ENCODE measurements at places on chromosomes 16 and 17.

- no peak for DNase-seq
Observed at GRCh38 chr17:44941712-44942331, 5.8 kb downstream of the KIF18B start.

DNA sequence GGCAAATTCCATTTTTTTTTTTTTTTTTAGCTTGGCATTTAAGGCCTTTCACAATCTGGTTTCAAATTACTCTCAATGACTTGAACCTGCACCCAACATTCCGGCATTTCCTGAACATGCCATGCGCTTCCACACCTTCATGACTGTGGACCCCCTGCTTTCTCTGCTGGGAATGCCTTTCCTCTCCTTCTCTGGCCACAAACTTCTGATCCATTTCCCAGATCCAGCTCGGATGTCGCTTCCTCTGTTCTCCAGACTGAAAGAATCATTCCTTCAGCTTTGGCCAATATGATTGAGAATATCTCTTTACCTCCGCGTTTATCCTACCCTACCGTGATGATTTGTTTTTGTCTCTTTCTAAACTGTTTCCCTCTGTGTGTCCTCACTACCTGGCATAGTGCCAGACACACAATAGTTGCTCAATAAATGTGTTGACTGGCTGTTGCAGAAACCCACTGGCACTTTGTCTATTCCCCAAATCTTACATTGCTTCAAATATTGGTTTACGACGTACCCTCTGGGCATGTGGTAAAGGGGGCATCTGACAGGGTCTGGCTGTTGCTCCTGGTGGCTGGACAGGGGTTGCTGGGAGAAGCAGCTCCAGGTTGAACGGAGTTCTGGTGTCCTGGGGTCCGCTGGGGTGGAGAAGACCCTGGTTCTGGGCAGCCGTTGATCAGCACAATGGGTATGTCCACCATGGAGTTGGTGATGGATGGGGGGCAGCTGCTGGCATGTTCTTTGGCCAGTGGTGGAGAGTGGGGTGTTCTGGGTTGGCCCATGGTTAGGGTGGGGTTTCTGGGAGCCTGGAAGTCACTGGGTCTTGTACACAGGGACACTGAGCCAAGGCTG is 14.7 kb downstream of the TNS4 start:
- DNase-seq, result no peak

DNA sequence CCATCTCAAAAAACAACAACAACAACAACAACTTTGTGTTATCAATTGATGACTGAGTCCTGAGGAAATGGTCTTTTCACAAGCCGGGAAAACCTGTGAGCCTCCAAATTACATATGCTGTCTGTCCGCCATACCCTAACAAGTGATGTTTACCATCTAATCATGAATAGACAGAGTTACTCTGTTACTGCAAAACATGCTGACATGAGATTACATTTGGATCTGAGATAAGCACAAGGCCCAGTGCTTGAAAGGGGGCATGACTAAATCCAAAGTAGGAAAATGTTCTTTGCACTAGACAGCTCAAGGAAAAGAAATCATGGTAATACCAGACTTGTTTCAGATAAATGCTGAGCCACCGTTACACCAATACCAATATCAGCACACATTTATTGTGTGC is 8.6 kb upstream of the ATXN1L start:
- no peak for DNase-seq

GRCh38 chr16:75298267-75298666 is 46.8 kb upstream of the BCAR1 start:
- no peak for DNase-seq

DNA sequence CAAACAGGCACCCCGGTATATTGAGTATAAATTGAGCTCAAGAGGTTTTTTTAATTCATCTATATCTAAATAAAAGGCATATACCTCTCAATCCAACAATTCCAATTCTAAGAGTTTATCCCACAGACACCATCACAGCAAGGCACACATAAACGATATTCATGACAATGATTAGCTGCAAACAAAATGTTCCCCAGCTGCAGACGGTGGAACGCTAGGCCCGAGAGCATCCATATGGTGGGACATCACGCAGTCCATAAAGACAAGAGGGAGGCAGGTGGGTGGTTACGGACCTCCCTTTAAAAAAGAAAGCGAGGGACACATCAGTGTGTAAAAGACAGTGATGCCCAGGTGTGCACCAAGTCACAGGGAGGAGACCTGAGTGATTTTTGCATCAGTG is 28.1 kb downstream of the MEAK7 start:
- no peak for DNase-seq

DNA sequence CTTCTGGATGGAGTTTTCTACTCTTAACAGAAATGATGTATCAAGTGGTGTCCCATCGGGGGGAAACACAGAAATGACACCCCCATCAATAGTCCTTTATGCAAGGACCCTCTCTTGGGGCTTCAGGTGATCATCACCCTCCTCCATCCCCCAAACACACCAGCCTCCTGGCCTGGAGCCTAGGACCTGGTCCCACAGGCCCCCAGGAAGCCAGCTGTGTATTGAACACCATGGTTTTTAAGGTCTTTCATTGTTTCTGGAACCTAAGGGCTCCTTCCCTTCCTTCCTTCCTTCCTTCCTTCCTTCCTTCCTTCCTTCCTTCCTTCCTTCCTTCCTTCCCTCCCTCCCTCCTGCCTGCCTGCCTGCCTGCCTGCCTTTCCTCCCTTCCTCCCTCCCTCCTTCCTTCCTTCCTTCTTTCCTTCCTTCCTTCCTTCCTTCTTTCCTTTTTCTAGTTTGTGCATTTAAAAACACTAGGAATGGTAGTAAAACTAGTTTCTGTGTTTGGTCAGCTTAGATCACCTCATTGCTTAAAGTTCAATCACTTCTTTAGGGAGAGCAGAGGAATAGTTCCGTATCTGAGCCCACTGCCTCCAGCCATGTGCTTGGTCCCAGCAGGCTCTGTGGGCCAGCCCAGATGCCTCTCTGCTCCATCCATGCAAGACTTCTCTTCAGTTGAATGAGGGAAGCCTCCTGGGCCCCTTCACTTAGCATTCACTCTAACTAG is 23.6 kb downstream of the ASIC2 start:
- no peak for DNase-seq

DNA sequence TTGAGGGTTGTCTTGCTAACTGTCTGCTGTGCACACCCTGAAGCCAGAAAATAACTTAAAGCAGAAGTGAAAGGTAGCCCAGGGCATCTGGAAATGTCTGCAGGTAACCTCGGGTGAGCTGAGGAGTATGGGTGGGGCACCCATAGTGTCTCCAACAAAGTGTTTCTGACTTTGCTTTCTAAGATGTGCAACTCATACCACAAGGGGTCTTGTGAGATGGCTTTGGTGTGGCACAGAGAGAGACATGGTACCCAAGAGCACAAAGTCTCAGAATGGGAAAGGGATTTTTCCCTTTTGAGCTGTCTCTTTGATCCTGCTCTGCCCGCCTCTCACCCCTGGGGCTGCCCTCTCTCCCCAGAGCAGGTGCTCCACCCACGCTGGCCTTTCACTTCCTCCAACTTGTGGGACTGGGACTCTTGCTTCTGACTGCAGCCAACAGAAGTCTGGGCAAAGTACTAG is 6.9 kb downstream of the CHD9 start:
- DNase-seq, result peak; percentile 12

GRCh38 chr17:43006639-43007551 is at the start of gene IFI35:
TSS of gene IFI35 (plus strand) at chr17:43006784. CDS start at chr17:43006948, 164 bp downstream.
- peak; percentile 78 for DNase-seq

DNA sequence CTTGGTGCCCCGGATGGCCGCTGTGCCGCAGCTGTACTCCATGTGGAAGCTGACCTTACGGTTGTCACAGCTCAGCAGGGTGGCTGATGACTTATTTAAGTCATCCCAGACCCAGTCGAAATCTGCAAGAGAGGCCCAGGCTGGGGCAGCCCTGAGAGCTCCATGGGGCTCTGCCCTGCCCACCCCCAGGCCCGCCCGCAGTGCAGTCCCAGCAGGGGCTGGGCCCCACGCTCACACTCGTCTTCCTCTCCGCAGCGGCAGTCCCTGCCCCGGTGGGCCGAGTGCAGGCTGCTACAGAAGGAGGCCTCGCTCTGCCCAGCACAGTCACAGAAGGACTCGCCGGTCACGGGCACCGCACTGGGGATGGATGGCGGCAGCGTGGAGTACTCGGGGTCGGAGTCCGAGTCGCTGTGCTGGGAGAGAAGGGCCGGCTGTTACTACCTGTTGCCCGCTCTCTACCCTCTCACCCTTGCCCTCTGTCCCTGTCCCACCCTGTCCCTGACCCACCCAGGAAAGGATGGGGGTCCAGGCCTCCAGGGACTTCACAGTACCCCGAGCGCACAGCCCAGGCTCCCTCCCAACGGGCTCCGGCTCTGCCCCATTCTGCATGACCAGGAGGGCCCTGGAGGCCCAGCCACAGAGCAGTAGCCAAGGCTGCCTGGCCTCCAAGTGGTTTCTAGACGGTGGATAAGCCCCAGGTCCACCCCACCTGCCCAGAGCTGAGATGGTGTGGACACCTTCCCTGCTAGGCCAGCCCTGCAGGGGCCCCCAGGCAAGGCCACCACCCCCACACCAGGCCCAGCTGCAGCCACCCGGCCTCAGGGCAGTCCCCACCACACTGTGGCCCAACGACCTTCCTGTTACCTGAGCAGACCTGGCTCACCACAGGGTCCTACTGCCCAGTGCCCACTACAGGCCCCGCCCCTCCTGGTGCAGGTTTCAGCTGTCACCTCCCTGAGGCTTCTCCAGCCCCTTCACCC is 3.9 kb downstream of the SPSB3 start:
- no peak for DNase-seq

DNA sequence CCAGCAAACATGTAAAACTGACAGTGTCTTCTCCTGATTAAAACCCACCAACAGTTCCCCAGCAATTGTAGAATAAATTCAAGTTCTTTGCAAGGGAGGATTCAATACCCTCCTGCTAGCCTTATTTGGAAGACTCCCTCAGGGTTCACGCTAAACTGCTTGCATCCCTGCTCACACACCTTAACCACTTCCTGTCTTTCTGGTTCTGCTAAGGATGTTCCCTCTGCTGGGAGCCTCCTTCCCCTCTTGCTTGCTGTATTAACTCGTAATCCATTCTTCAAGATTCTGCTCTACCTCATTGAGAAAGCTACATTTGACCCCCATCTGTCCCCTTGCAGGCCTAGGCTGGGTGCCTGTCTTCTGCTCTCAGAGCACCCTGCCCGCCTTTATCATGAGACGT is 2.3 kb upstream of the SHISA6 start:
- no peak for DNase-seq

- no peak for DNase-seq
Observed at GRCh38 chr16:49750341-49751000, 105.4 kb downstream of the ZNF423 start.

DNA sequence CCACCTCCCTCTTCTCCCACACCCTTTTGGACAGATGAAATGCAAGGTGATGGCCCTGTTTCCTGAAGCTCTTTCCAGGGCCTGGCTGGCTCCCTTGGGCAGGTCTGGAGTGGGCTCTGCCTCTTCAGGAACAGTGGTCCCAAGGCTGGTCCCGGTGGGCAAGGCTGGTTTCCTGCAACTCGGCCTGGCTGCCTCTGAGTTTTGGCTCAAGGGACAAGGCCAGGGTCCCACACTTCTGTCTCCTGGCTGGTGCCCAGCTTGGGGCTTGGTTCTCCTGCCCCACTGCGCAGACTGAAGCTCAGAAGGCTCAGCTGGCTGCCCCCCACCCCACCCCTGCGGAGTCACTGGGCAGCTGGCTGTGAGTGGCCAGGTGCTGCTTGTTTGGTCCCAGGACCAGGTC is 3.8 kb upstream of the ACTG1 start:
- no peak for DNase-seq

GRCh38 chr17:36980280-36980761 is 31.6 kb downstream of the AATF start:
- DNase-seq, result no peak

DNA sequence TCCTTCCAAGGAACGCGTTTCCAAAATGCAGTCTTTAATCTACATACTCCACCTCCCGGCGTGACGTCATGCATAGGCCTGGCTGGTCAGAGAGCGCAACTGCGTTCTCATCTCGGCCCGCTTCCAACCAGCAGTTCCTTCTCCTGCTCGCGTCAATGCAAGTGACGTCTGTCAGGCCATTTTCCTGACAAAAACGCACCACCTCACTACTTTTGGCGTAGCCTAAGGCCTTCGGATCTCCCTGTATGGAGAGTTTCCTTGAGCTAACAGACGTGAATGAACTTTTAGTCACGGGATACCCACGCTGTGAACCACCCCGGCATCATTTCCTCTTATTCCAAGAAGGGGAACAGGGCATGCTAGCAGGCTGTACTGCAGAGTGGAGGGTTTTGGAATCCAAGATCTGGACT is 25.0 kb downstream of the TEX14 start:
- DNase-seq, result peak; percentile 5

- no peak for DNase-seq
Observed at GRCh38 chr16:6250511-6250910, 1082.1 kb upstream of the RBFOX1 start.

DNA sequence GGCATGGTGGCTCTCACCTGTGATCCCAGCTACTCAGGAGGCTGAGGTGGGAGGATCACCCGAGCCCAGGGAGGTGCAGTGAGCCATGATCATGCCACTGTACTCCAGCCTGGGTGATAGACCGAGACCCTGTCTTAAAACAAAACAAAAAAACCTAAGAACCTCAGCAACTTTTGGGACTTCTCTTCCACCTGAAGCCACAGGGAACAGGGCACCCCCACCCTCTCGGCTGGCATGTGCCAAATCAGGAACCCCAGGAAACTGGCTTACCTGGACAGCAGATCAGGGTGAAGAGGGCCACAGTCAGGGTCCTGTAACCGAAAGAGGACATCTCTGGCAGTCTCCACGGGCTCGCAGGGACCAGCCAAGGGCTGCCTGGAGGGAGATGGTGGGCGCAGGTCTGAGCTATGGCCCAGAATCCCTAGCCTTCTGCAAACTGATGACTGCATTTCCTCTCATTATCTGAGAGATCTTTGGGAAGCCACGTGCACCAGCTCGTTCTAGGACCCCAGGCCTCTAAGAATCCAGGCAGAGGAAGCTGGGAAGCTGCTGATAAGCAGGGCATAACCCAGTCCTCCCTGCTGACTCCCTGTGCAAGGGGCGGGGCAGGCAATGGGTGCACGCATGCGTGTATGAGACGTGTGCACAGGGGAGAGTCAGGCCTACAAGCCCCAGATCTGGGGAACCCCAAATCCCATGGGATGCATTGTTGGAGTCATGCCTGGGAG is 8.4 kb downstream of the PRR29 start:
- no peak for DNase-seq

DNA sequence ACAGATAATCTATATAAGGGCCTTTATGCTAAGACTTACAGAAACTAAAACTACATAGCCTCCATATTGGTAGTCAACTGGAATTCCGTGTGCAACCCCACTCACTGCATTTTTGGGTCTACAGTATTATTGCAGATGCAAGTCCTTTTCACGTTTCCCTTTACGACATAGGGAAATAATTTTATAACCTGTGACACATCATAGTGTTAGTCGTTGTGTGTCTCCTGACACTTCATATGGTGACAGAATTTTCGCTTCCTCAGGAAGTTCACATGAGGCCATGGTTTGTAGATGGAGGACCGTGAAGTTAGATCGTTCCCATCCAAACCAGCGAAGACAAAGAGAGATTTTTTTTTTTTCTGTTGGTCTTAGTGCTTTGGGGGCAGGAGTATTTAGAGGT is 15.7 kb upstream of the MRC2 start:
- DNase-seq, result no peak

- DNase-seq, result no peak
Observed at GRCh38 chr17:49676276-49676868, 1.5 kb downstream of the SPOP start.

- no peak for DNase-seq
Observed at GRCh38 chr16:8989099-8989878, 25.6 kb upstream of the USP7 start.

- DNase-seq, result no peak
Observed at GRCh38 chr16:51353055-51353454, 202.0 kb upstream of the SALL1 start.
